ENCODE measurements at places on chromosomes 2 and 18.
A peak's percentile ranks its signal among the peaks of the same experiment; 100 is the strongest.

DNA sequence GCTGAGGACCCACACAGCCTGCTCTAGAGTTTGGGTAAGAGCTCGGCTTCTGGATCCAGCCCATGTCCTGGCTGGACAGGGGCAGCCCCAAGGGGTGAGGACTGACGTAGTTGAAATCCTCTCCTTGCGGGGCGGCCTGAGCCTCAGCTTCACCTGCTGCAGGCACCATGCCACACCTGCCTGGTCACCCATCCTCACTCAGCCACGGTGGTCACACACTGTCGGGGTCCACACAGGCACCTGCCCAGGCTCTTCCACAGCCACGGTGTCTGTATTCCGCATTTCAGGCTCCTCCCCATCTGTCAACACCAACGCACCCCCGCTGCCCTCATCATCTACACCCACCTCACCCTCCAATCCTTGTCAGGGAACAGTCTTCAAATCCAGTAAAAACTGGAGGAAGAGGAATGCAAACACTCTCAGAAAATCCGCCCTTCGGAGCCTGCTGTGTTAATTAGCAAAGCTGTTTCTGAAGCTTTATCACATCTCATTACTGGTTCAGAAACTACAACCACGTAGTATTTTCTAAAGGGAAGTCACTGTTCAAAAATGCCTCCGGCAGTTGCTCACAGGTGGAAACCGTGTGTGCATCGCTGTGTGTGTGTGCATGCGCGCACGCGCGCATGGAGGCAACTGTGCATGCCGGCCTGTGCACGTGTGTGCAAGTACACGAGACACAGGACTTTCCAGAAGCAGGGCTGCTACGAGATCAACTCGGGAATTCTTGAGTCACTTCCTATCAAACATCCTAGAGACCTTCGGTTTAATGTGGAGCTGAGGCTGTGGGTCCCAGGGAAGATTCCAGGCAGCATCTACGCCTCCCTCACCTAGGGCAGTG lies 38.2 kb downstream of the SLC66A2 start:
- DNase-seq, result no peak

DNA sequence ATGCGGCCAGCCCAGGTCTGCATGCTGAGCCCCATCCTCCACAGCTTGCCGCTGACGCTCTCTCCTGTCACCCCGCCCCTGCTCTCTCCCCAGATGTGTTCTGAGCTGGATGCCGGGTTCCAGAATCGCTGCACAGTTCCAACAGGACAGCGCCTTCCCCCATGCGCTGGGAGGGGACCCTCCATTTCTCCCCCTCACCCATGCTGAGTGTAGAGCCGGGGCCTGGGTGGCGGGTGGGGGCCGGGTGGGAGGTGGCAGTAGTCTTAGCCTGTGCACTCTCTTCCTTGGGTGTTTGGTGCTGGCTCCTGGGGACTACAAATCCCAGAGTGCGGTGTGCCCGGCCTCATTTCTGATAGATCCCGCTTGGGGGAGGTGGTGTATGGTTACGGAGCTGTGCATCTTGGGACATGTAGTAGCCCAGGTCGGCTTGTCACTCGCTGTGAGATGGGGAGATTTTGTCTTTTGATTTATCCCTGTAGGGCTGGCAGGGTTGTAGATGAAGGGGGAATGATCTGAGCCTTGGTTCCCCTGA lies 6.8 kb downstream of the DNAJB2 start:
- DNase-seq, result no peak

- no peak for DNase-seq
Observed at GRCh38 chr18:62625019-62625418, 90.3 kb upstream of the PHLPP1 start.

- DNase-seq, result no peak
Observed at GRCh38 chr2:3701071-3701470, 2.3 kb upstream of the DCDC2C start.

GRCh38 chr2:159010340-159010739 lies 41.9 kb downstream of the TANC1 start:
- no peak for DNase-seq

- DNase-seq, result peak; percentile 81
Observed at GRCh38 chr2:196176142-196176738, 4.9 kb upstream of the STK17B start.

- no peak for DNase-seq
Observed at GRCh38 chr2:75139171-75139570, 60.1 kb downstream of the TACR1 start.

DNA sequence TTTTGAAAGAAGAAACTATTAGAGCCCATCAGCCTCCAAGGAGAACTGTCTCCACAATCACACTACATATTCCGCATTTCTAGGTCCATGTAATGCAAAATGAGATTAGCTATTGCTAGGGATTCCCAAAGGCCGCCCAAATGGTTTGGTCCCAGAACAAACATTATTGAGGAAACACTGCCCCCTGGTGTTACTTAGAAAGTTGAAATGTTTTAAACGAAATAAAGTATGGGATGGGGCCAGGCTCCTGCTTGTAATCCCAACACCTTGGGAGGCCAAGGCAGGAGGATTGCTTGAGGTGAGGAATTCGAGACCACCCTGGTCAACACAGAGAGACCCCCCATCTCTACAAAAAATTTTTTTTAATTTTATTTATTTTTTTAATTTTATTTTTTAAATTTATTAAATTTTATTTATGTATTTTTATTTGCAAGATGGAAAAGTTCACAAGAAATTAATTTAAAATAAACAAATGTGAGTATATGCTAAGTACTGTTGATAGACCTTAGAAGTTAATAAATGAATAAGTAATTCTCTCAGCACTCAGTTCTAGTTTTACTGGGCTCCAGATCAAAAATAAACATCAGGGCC lies 5.5 kb downstream of the NHEJ1 start:
- DNase-seq, result peak; percentile 17

DNA sequence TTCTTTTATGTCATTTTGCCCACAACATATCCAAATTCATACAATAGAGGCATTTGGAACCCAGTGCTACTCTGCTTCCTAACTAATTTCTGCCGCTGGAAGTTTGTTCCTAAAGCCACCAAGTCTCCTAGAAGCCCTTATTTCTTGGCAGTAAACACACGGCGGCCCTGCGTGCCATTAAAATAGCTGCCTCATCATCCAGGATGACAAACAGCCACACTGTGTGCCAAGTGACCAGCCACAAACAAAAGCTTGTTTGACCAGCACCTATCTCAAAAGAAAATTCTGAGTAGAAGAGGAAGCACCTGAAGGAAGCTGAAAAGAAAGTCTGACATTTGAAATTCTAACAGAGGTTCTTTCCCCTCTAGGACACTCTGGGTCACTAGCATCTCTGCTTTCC lies 64.2 kb downstream of the BCL11A start:
- no peak for DNase-seq

DNA sequence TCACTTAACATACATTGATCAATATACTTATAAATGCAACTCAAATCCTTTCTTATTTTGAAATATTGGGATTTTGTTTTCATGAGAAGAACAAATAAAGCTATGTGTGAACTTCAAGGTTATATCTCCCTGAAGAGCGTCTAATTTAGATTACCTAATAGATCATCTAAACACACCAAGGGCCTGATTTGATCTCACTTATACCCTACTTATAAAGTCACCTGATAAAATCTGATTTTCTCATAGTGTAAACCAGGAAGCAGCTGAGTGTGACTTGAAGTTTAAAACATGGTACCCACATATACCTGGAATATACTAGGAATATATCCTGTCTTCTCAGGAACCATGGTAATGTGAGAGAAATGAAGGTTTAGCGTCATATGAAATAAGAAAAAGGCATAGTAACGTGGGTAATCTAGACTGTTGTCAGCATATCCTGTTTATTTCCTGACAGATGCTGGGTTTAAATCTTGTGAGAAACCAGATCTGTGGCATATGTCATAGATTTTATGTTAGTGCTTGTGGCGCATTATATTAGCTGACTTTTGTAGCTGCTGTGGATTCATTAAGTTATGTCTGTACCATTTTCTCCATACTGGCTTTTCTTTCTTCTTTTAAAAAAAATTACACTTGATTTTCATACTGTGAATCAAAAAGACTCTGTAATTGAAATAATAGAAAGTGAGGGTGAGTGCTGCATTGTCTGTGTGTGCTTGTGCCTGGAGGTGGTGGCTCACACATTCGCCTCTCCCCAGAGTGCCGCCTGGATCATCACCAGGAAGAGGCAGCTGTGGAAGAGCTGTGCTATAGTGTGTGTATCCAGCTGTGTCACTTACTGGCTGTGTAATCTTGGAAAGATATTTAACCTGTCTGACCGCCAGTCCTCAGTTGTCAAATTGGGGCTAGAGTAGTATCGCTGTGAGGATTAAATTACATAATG lies 164.0 kb downstream of the MYO3B start:
- no peak for DNase-seq

DNA sequence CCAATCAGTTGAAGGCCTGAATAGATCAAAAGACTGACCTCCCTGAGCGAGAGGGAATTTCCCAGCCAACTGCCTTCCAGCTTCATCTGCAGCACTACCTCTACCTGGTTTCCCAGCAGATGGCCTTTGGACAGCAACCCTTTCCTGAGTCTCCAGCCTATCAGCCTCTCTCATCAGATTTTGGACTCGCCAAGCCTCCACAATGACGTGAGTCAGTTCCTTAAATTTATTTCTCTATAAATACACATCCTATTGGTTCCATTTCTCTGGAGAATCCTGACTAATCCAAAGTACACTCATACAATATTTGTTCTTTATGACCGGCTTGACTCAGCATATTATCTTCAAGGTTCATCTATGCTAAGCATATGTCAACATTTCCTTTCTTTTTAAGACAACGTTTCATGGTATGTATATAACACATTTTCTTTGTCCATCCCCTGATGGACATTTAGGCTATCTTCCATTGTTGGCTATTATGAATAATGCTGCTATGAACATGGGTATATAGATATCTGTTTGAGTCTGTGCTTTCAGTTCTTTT lies 294.6 kb downstream of the LRATD1 start:
- DNase-seq, result no peak

GRCh38 chr18:55268151-55268601 lies 308.9 kb upstream of the CCDC68 start:
- DNase-seq, result no peak

DNA sequence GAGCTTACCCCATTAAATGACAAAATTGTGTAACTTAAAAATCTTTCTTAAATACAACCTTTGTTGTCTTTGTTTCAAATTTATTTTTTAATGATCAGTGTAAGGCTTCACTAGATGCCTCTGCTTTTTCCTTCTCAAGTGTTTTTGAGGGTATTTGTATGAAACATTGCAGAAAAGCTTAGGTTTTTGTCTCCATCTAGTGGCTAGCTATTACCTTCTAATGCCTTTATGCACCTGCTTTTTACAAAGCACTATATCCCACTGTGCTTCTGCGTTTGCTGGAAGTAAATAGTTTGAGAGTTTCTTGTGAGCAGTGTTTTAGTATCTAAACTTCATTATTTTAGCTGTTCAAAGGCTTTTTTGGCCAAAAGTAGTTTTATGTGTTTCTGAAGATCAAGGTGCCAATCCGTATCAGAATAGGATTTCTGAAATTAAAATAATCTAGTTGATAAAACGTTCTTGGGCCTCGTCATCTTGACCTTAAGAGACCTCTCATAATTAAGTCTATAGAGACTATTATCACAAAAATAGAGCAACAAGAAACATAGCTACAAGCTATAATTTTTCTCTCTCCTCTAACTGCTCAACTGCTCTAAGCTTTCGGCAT lies 47.0 kb downstream of the IWS1 start:
- no peak for DNase-seq

DNA sequence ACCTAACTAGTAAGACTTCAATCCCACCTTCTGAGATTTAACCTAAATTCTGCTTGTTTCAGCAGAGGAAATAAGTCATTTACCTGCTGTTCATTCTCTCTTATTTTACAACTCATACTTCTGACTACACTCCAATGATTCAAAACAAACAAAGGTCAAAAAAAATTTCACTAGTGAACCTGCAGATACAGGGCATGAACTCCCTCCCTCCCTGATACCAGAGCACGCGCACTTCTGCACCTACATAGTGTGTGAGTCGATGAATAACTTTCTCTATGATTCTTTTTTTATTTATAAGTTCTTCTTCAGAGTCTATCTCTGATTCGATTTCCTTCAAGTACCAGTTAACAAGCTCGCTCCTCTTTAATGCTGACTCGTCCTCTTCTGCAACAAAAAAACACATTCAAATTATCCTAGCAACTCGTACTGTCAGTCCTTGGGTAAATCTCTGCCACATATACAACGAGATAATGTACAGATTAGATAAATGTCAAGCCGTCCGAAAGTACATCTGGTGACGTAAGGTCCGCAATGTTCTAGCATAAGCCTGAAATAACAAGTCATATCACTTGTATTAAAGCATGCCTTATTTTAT lies 7.4 kb upstream of the LCT start:
- DNase-seq, result no peak

GRCh38 chr2:172974762-172975161 lies 100.9 kb upstream of the MAP3K20 start:
- no peak for DNase-seq
